ENCODE measurements at places on chromosomes 13 and 19.

GRCh38 chr13:81488021-81488420 is 1147.1 kb upstream of the SPRY2 start:
- DNase-seq: no peak

DNA sequence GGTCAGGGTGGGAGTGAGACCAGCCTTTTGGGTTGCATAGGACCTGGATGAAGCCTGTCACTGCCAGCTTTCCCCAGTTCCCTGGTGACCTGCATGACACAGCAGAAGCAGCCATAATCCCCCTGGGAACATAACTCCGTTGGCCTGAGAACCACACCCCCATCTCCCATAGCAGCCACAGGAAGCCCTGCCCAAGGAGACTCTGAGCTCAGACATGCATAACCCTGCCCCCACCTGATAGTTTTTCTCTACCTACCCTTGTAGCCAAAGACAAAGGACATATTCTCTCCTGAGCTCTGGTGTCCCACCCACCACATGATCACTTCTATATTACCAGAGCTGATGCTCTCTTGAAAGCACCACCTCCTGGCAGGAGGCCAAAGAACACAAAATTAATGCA is 413.5 kb upstream of the HTR2A start:
- DNase-seq: no peak

- DNase-seq: no peak
These were observed 281.4 kb downstream of the LHFPL6 start for GRCh38 chr13:39321574-39321973.

GRCh38 chr13:27658546-27658945 is 36.9 kb downstream of the POLR1D start:
- DNase-seq: no peak

- DNase-seq: no peak
These were observed 88.2 kb downstream of the KCTD12 start for GRCh38 chr13:76798037-76798436.

DNA sequence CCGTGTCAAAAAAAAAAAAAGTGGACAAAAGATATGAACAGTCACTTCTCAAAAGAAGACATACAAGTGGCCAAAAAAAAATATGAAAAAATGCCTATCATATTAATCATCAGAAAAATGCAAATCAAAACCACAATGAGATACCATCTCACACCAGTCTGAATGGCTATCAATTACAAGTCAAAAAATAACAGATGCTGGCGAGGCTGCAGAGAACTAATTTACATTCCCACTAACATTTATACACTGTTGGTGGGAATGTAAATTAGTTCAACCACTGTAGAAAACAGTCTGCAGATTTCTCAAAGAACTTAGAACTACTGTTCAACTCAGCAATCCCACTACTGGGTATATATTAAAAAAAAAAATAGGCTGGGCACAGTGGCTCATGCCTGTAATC is 26.5 kb upstream of the FOXO1 start:
- no peak for DNase-seq

- no peak for DNase-seq
These were observed 285 bp downstream of the TMEM143 start for GRCh38 chr19:48363500-48363809.

GRCh38 chr13:50744116-50744660 is 99.3 kb downstream of the DLEU7 start:
- no peak for DNase-seq

DNA sequence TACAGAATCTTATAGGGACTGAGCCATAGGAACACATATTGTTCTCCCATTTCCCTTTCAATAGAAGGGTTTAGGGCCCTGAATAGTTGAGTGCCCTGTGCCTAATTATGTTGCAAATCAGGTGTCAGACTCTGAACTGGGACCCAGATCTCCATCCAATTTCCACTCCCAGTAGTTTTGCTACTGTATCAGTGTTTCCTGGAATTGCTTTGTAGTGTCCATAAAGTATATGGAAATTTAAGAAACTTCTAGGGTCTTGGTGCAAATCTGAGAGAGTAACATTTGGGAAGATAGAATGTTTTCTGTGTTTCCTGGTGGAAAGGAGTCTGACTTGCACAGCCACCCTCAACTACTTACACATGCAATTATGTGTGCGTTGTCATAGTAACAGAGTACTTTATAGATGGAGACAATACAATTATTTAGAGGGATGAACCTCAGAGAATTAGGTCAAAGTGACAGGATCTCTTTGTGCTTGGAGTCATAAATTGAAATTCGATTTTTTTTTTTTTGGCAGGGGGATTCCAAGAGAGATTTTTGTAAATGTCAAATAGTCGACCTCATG is 646 bp upstream of the SLC10A2 start:
- no peak for DNase-seq

- DNase-seq: peak; percentile 95
These were observed at the start of gene ZNF765 for GRCh38 chr19:53394974-53395839. ZNF765 (plus strand) TSS chr19:53395149; CDS start chr19:53398016, 2,867 bp downstream.

GRCh38 chr13:37118016-37118415 is 12.6 kb upstream of the CSNK1A1L start:
- no peak for DNase-seq

DNA sequence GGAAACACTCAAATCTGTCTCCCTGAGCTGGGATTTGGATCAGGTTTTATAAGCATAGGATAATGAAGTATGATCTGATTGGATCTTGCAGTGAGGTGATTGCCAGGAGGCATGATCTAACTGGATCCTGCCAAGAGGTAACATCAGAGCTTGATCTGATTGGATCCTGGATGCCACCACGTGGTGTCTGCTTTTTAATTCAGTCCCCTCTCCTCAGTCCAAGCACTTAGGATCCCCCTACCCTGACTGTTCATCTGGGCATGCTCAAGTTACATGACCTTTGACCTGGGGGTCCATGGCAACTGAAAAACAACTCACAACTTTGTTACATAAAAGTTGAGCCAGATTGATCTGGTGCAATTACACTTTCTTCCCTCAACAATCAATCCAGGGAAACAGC is 47.5 kb upstream of the LSM14A start:
- no peak for DNase-seq

DNA sequence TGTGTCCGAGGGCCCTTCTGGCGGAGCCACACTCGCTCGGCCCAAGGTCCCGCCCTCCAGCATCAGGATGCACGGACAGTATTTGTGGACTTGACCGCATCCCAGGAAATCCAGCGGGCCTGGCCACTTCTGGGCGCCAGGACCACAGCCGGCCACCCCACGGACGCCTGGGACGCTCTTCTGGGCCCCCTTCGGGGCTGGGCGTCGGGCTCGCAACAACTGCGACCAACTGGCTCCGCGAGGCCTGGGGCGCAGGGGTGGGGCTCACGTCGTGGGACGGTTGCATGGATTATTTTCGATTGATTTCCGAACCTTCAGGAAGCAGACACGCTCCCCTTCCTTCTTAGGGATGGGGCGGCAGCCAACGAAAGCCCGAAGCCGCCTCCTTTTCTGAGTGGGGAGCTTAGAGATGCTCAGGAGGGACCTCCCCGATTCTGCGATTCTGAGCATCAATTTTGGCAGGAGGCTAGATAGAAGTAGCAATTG is 521 bp upstream of the NUP58 start:
- DNase-seq: no peak

DNA sequence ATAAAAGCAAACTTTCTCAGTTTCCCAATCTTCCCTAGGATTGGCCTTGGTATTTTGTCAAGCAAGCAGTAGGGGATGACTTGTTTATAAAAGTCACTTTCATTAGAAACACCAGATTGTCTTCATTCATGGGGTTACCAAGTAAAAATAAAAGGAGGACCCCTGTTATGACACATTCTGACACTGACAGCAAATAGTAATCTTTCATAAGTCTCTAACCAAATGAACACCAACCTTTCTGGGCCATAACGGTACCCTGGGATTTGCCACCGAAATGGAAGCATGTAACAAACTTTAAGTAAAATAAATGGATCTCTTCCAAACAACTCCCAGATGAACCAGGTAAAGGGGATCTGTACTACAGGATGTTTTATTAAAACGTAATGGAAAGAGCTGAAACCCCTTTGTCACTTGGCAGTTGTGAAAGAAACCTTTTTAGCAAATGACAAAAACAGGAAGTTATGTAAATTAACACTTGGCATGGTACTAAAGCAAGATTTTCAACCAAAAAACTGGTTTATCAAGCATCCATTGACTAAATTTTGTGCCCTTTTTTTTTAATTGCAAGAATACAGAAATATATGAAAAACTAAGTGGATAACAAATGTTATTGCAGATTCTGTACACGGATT is 335.6 kb downstream of the RBM26 start:
- DNase-seq: no peak

Data from stimulated activated CD8-positive, alpha-beta memory T cell treated with anti-CD3 and anti-CD28 coated beads, Interleukin-15, amount 100 ng/mL, for 4 hours (primary cell).